ENCODE measurements at places on chromosomes 7 and 10.

DNA sequence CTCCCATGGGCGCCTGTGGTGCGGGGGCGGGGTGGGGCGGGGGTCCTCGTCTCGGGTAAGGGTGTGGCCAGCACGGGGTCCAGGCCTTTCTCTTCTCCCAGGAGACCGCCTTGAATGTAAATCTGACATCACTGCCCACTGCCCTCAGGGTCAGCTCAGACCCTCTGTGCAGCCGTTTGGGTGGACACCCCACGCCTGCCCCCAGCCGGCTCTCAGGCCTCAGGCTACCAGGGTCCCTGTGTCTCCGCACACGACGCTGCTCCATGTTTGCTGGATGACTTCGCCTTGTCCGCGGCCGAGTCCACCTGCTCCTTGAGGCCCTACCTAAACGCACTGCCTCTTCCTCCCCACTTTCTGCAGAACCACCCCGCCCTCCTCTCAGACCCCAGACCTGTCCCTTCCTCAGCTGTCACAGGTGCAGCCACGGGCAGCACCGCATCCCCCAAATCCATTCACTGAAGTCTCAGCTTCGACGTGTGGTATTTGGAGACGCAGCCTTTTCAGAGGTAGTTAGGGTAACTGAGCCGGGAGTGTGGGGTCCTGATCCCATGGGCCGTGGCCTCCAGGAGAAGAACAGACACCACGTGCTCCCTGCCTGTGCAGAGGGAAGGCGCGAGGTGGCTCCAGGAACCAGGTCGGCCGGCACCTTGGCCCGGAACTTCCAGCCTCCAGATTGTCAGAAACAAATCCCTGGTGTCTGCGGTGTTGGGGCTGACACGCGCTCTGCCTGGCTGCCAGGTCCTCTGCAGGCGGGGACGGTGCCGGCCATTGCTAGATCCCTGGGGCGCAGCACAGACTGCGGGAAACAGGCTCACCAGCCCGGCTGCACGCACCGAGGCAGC is 97.4 kb upstream of the DIP2C start:
- DNase-seq: peak; percentile 48

DNA sequence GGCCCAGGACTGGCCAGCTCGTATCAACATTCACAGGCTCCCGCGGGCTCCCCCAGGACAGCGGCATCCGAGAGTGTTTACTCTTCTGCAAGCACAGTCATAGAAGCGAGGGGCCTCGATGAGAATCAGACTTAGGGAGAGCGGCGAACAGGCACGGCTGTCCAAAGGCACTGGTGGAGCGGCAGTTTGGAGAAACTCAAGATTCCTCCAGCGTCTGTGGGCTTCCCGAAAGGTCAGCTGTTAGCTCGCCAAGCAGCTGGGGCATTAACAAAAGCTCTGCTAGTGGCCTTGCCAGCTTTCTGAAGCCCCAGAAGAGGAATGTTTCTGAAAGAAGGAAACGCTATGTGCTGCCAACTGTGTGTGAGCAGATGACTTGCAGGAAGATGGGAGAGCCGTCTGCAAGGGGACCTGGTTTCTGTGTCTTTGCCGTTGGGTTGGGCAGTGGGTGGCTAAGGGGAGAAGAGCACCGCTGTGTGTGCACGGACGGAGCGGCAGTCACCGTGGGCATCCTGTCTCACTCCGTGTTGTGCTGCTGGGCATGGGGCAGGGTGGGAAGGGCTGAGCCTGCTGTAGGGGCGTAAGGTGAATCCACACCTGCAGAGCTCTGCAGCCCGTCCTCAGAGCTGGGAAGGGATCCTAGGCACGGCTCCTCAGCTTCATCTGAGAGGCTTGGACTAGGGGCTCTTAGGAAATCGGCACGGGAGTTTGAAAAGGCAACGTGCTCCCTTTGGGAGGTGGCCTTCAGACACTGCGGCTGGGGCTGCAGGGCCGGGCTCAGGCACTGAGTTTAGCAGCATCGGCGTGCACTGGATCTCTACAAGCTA is 42.1 kb downstream of the AMZ1 start:
- no peak for DNase-seq

- DNase-seq: no peak
These were observed 123.2 kb downstream of the ANK3 start for GRCh38 chr10:60266513-60266912.

DNA sequence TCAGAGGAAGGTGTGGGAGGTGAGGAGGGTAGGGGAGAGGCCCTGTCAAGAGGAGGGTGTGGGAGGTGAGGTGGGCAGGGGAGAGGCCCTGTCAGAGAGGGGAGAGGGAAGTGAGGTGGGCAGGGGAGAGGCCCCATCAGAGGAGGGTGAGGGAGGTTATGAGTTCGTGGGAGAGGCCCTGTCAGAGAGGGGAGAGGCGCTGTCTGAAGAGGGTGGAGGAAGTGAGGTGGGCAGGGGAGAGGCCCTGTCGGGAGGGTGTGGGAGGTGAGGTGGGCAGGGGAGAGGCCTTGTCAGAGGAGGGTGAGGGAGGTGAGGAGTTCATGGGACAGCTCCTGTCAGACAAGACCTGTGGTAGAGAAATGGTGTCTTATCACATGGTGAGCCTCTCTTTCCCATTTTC is 74.4 kb downstream of the INPP5A start:
- DNase-seq: no peak

GRCh38 chr7:69982197-69982596 is 383.9 kb downstream of the AUTS2 start:
- DNase-seq: no peak

GRCh38 chr10:112956631-112957350 is 6.7 kb downstream of the TCF7L2 start:
- DNase-seq: no peak

GRCh38 chr7:130181263-130181605 is 24.0 kb downstream of the TMEM209 start:
- DNase-seq: no peak

Measured in activated CD8-positive, alpha-beta memory T cell treated with anti-CD3 and anti-CD28 coated beads, Interleukin-2, amount 50 U/mL, for 48 hours (primary cell).